ENCODE measurements at places on chromosomes 2 and 18. TPM values are rescaled to one million over a fixed set of nuclear protein-coding genes. Genes with fewer than 3 reads are reported as not detected.
A peak's percentile ranks its signal among the peaks of the same experiment; 100 is the strongest.

DNA sequence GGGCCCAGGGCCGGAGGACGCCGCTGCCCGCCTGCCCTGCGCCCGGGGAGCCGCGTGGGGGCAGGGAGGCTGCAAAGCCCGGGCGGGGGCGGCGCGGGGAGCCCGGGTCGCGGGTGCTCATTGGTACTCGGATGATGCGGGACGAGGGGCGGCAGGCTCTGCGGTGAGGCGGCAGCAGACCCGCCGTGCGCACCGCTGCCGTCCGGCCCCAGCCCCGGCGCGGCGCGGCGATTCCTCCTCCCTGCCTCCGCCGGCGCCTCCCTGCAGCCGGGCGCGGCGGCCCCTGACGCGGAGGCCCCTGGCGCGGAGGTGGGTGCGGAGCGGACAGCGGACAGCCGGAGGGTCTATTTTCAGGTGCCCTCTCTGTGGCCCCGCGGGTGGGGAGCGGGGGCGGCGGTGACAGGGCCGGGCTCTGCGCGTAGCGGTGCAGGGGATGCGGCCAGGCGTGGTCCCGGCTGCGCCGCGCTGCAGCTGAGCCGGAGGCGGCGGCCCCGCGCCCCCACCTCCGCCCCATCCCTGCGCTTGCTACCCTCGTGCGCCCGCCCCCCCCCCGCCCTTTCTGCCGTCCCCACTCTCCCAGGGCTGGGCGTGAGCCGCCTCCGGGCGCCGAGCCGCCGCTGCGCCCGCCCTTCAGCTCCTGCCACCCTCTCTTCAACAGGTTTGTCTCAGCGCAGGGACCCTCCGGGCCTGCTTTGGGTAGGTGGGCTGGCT, 640 bp downstream of the SPTBN1 start:
- DNase-seq = peak; percentile 61

DNA sequence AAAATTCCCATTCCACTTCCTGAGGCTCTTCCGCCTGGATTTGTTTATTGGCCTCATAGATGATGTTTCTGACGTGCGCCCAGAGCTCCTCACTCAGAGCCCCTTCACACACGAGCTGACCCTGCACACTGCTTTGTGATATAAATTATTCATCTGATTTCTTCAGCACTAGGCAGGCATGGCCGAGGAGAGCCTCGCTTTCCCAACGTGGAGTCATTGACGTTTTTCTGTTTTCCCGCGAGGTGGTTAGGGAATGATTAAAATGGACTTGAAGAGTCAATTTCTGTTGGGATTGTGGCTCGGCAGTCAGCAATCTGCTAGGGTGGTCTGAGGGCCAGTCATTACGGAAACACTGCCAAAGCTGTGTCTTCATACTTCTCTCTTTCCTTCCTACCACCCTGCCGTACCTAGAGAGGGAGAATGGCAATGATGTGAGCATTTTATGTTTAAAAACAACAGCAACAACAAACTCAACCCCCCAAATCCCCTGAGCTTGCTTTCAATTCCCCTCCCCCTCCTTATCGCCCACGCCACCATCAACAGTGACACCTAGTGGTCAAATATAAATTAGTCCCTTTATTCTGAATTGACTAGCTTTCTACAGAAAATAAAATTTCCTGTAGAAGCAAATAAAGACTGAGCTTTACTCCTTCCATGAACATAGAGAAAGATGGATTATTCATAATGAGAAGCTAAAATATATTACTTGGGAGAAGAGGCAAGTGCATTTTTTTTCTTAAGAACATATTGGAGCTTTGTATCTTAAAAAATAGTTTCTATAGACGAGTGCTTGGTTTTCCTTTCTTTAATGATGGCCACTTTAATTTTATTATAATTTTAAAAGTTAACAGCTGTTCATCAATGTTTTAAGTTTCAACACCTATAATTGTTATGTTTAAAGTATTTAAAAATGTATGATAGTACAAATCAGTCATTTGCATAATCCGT, 285.1 kb downstream of the MTX2 start:
- DNase-seq = peak; percentile 92

- DNase-seq = no peak
Measured at GRCh38 chr2:46216213-46216612, 81.0 kb upstream of the EPAS1 start.

DNA sequence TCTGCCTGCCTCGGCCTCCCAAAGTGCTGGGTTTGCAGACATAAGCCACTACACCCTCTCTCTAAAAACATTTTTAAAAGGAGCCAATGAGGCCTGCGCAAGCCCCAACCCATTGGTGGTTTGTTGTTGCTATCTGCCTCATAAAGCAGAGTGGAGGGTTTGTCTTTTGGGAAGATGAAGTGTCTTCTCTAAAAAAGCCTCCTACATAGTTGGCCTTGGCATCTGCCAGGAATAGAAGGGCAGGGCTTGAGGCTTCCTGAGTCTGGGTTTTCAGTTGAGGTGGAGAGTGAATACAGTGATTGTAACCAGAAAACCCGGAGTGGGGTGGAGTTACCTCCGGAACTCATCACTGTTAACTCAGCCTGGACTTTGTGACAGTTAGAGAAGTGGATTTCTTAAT, 5.9 kb upstream of the STARD7 start:
- DNase-seq = no peak

DNA sequence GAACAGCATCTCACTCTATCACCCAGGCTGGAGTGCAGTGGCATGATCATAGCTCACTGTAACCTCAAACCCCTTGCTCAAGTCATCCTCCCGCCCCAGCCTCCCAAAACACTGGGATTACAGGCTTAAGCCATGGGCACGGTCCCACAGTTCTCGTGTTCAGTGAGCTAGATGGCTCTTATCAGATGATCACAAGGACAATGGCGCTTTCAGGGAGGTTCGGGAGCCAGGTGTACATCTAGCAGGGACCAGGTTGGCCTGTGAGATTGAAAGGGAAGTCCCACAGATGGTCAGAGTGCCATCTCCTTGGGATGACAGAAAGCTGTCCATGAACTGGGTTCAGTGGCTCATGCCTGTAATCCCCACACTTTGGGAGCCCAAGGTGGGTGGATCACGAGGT, 14.1 kb upstream of the FHOD3 start:
- DNase-seq = no peak

GRCh38 chr2:160028431-160029269, 33.8 kb downstream of the PLA2R1 start:
- peak; percentile 48 for DNase-seq

GRCh38 chr2:207830778-207831438, 61.2 kb upstream of the FZD5 start:
- no peak for DNase-seq

DNA sequence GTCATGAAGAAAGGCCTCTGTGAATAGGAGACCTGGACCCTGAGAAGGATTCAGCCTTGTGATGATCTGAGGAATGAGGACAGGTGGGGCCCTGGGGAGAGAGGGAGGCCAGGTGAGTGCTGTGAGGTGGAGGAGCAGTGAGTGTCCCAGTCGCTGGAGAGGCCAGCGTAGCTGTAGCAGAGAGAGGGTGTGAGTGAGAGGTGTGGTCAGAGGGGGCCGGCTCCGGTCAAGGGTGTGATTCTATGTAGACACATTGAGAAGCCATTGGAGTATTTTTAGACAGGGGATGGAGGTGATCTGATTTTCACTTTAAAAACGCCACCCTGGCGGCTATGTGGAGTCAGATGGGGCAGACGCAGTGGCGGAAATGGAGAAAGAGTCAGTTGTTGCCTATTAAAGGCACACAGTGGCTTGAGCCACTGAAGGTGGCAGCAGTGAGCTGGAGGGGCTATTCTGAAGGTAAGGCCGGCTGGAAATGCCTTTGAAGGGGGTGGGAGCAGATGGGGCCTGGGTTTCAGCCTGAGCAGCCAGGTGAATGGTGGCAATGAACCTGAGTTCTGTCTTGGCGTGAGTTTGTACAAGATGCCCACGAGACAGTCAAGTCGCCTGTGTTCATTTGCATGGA, 55.6 kb downstream of the GREB1 start:
- no peak for DNase-seq

DNA sequence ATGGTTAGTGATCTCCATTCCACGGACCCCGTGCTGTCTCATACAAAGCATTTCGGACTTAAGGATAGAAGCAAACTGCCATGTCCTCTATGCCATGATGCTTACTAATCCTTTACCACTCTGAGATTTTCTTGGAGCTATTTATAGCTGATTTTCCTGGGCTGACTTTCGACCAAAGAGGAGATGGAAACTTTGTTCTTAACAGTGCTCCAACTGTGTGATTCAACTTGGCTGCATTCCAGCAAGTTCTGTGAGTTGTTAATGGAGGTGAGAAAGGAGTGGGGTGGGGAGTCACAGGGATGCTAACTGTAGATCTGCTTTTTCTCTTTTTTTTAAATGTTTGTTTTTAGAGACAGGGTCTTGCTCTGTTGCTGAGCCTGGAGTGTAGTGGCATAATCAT, 45.5 kb upstream of the MSH2 start:
- DNase-seq = peak; percentile 21

- DNase-seq = no peak
Measured at GRCh38 chr2:137454886-137455285, 509.4 kb upstream of the HNMT start.

DNA sequence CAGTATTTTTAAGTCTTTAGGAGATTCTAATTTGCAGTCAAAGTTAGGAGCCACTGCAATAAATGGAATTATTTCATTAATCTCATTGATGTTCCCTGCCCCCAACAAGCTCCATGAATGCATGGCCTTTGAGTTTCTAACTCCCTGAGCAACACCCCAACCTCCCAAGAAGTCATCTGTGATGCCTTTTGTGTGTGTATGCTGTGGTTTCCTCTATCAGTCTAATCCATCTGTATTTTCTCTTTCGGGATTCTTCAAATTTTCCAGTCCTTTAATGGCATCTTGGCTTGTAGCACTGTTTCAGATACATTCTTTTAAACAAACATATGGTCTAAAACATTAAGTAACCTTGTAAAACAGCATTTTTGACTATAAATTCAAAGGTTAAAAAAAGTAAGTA, 16.8 kb downstream of the SERPINB10 start:
- no peak for DNase-seq

DNA sequence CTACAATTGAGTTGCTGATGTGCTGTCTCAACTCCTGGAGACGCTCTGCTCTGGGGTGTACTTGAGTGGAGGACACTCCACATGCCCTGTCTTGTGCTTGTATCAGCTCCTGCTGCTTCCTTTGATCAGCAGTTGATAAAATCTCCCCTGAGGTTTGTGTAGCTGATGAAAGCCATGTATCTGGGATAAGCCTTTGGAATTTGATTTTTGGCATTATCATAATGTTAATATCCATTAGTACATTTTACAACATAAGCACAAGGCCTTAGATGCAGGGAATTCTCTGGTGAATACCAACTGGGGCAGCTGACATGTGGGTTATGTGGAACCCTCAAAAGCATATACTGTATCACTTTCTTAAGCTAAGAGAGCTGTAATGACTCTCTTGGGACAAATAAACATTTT, 222.7 kb upstream of the ITGA4 start:
- no peak for DNase-seq

DNA sequence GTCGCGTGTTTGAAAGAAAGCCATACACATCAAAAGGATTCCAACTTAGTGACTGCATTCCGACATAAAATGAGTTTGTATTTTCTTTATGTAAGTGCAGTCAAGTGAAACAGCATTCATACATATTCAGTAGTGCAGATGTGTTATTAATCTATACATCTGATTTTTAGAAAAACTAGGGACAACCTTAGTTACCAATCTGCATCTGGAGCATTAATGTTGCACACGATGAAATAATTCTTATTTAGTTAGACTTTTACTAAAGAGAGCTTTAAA, 1.9 kb downstream of the GORASP2 start:
- DNase-seq = peak; percentile 11

DNA sequence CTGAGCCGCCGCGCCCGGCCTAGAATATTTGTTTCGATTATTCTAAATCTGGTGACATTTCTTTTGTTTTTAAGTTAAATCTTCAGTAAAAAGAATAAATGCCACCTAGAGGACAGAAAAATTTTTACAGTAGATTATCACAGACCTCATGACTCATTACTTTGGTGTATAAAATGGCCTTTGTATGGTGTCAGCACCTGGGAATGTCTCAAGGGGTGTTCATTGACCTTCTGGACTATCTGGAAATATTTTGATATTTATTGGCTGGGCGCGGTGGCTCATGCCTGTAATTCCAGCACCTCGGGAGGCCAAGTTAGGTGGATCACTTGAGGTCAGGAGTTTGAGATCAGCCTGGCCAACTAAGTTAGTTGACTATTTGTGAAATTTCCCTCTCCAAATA, 30.3 kb upstream of the SLC30A6 start:
- peak; percentile 63 for DNase-seq

GRCh38 chr2:111071600-111072171, 49.0 kb upstream of the BCL2L11 start:
- peak; percentile 98 for DNase-seq

GRCh38 chr18:69895066-69896047, 52.3 kb downstream of the CD226 start:
- DNase-seq = no peak

- DNase-seq = no peak
Measured at GRCh38 chr2:21427606-21428005, 303.8 kb downstream of the TDRD15 start.

DNA sequence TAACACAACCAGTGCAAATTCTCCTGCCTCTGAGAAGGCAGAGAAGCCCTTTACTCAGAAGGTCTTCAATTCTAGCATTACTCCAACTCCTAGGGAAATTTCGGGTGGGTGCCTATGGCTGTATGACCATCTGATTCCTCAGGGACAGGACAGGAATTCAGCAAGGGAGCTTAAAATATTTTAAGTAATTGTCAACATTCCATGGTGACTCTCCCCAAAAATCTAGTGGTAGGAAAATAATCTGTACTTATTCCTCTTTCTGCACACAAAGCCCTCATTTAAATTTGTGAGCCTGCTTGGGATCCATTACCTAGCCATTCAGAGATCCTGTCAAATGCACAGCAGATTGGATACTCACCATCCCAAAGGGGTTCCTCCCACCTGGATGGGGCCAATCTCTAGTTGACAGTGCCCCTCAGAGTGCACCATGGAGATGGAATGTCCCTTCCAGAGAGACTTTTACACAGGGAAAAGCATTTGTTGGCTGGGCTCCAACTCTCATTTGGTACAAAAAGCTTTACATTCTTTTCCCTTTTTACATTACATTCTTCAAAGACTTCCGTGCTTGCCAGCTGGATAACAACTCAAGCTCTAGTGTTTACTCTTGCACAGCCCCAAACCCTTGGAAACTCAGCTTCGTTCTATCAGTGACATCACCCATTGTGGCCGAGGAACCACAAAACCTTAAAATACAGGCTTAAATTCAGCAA, 3.1 kb upstream of the TMEM150A start:
- DNase-seq = peak; percentile 53

- no peak for DNase-seq
Measured at GRCh38 chr2:159617100-159617499, 752 bp upstream of the BAZ2B start.

DNA sequence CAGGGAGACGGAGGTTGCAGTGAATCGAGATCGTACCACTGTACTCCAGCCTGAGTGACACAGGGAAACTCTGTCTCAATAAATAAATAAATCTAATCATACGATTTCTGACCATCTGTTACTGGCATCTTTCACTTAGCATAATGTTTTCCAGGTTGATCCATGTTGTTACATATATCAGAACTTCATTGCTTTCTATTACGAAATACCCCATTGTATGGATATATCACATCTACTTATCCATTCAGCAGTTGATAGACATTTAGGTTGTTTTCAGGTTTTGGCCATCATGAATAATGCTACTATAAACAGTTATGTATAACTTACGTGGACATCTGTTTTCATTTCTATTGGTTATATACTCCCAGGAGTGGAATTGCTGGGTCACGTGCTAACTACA, 303.9 kb downstream of the PAX3 start:
- no peak for DNase-seq

SLC14A1 gene
- not detected for total RNA-seq

UGT1A5 gene
- not detected for total RNA-seq

OTOS gene
- not detected for total RNA-seq

B3GNT2 gene
- 17.3 TPM for total RNA-seq

ADCYAP1 gene
- total RNA-seq = not detected

KATNAL2 gene
- total RNA-seq = 0.40 TPM

M1AP gene
- not detected for total RNA-seq

C1GALT1C1L gene
- total RNA-seq = not detected
